GM18507 (cell line): ENCODE measurements at places on chromosomes 6 and 20.

DNA sequence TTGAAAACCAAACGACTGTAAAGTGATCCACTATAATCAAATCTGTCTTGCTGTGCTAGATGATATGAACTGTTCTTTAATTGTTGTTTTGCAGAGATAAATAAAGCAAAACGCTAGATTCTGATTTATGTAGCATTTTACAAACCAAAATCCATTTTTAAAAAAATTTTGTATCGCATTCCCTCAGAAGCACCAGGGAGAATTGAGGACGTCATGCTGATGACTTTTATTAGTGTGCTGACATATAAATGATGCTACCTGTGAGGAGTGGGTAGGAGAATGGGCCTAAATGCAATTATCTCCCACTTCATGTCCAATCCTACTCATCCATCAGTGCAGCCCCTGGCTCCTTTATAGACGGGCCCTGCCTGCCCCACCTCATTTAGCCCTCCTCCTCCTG is 282.4 kb downstream of the PACRG start:
- no peak for DNase-seq

GRCh38 chr6:166814390-166814789 is 142.0 kb downstream of the RNASET2 start:
- DNase-seq: no peak

- DNase-seq: no peak
These were observed 676.2 kb downstream of the CBLN4 start for GRCh38 chr20:55329108-55329507.

- DNase-seq: no peak
These were observed 12.2 kb downstream of the HNF4A start for GRCh38 chr20:44367746-44368145.

- DNase-seq: no peak
These were observed 67.4 kb downstream of the SRC start for GRCh38 chr20:37413379-37413778.

DNA sequence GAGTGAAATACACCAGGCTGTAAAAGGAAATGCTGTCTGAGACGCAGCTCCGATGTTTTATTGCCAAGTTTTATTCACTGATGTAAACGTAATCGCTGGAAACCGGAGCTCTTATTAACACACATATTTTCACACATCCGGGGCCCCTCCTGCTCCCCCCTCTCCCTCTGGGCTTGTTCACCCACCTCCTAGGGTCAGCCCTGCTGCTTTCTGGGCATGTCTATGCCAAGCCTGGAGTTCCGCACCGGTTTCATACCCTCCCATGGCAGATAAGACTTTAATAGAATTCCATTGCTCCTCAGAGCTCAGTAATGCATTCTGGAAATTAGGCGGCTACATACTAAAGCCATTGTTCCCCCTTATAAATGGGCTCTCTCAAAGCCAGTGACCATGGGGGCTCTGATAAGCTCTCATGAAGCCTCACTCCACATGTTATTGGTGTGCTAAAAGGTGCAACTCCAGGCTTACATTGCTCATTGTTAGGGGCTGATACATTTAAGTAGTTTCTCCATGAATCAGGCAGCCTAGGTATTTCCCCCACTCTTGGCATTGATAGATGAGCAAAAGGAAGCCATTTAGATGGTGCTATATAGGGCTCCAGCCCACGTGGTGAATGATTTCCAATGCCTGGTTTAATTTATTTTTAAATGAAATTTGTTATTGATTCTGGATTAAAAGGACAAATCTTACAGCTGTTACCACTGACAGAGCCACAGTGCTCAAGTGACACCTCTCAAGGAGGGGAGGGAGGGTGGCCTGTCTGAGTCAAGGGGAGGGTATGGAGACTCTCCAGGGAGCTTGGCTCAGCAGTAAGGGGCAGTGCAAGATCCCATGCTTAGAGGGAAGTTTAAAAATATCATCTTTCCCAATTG is 4.5 kb upstream of the VSTM2L start:
- no peak for DNase-seq

GRCh38 chr20:52434041-52434425 is 242.5 kb upstream of the ZFP64 start:
- no peak for DNase-seq

DNA sequence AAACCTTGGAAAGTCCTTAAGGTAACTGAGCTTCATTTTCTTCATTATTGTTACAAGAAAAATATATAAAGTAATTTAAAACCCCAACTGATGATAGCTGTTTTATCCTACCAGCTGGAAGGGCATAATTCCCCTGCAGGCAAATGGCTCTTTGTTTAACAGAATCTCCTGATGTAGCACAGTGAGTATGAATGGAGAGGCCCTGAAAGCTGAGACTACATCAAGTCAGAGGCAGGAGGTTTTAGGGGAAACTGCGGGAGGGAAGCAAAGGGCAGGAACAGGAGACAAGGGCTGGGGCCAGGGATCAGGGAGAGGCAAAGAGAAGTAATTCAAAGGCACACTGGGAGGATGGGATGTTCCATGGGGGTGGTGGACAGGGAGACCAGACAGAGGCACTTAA is 119.0 kb upstream of the LRFN2 start:
- no peak for DNase-seq

GRCh38 chr6:116087437-116088027 is 13.1 kb upstream of the NT5DC1 start:
- no peak for DNase-seq

- DNase-seq: no peak
These were observed 324.2 kb downstream of the BMP2 start for GRCh38 chr20:7091655-7092054.

DNA sequence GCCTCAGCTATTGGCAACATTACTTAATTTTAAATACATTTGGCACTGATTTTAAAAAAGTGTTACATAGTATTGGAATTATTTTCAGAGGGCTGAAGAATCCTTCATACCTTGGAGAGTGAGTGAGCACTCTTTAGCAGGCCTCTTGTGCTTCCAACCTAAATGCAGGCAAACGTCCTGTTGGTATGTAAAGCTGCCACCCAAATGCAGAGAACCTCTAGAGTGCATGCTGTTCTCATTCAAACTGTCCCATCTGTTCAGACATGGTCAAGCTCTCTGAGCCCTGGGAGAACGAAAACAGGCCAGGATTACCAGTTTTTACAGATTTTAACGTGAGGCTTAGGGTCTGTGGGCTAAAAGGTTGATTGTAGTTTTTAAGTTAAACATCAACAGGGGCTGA is 378.0 kb upstream of the FLRT3 start:
- DNase-seq: no peak

DNA sequence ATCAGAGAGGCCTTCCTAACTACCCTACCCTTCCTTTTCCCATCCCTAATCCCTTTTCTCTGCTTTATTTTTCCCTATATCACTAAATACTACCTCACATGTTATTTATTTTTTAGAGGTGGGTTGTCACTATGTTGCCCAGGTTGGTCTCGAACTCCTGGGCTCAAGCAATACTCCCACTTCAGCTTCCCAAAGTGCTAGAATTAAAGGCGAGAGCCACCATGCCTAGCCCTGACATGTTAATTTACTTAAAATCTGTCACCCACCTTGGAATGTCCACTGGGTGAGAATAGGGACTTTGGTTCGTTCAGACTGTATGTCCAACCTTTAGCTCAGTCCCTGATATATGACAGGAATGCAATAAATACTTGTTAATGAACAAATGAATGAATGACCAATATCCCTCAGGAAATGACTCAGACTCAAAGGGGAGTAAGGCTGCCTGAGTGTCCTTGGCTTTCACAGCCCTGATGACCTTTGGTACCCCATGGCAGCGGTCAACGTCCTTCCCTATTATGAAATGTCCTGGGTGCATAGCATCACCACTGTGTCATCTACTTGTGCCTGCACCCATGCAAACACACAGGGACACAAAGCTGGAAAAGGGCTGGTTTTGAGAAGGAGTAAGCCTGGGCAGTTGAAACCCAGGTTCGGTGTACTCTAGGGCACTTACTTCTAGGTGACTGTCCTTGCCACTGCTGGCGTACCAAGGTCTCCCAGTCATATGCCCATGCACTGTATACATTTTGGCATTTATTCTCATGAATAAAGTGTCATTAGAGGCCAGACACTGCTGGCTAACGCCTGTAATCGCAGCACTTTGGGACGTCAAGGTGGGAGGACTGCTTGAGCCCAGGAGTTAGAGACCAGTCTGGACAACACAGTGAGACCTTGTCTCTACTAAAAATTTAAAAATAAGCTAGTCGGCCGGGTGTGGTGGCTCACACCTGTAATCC is 26.5 kb downstream of the BCL2L1 start:
- no peak for DNase-seq

DNA sequence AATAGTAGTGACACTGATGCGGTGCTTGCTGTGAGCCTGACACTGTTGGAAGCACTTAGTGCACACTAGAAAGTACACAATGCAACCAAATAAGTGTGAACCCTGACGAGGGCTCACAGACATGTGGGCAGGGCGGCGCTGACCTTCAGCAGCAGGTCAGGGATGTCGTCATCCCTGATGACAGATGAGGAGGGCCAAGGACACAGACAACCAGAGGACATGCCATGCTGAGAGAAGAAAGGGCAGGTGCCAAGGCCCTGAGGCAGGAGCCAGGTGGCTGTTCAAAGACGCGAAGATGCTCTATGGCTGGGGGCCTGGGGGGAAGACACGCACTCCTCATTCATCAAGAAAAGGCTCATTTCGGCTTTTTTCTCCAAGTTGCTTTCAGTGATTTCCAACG is 176.4 kb upstream of the CST7 start:
- DNase-seq: no peak

- no peak for DNase-seq
These were observed 708.8 kb downstream of the EYS start for GRCh38 chr6:64998204-64998603.

- no peak for DNase-seq
These were observed 238.9 kb downstream of the ERMARD start for GRCh38 chr6:169990095-169991030.

GRCh38 chr6:165718491-165718891 is 55.5 kb upstream of the PDE10A start:
- no peak for DNase-seq

DNA sequence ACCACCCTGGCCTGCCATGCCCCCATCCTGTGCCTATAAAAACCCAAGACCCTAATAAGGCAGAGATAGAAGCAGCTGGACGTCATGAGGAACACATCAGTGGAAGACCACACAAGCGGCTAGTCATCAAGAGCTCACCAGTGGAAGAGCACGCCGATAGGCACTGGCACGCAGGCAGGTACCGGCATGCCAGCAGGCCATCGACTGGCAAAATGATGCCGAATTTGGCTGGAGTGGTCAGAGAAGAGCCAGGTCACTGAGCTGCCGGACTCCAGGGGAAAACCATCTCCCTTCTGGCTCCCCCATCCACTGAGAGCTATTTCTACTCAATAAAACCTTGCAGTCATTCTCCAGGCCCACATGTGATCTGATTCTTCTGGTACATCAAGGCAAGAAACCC is 227.6 kb upstream of the EXOC2 start:
- DNase-seq: no peak

DNA sequence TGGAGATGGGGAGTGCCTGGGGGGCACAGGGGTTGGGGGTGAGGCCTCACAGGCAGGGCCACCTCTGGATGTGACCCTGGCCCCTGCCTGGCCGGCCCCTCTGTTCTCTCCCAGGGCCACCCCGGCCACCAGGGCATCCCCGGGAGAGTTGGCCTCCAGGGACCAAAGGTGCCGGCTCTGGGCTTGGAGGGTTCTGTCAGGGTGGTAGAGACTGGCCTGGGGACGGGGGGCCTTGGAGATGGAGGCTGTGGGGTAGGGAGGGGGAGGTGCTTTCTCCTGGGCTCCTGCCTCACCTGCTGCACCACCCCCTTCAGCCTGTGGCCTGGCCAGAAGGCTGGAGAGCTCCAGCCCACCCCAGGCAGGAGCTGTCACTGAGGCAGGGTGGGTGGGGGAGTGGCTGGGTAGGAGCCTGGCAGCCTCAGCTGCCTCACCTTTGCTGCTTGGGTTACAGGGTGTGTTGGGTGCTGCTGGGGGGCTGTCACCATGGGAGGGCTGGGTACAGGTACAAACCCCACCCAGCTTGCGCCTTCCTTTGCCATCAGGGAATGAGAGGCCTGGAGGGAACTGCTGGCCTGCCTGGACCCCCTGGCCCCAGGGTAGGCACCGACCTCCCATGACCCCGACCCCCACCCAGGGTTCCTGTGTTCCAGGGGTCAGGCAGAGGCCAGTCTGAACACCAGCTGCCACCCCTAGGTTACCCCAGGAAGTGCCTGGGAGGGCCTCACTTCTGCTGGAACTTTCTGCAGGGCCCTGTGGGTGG is 32.7 kb downstream of the COL20A1 start:
- no peak for DNase-seq

GRCh38 chr20:9686866-9687265 is 152.0 kb downstream of the PAK5 start:
- DNase-seq: no peak

DNA sequence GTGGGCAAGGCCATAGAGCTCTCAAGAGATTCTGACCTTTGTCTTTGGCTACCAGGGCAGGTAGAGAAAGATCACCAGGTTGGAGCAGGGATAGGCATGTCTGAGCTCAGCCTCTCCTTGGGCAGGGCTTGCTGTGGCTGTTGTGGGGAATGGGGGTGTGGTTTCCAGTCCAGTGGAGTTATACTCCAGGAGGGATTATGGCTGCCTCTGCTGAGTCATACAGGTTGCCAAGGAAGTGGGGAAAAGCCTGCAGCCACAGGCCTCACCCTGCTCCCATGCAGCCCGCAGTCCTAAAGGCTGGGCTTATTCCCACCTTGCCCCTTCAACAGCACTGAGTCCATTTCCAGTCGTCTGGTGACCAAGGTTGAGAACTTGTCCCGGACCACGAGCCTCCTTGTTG is 21.9 kb downstream of the MEP1A start:
- DNase-seq: no peak

GRCh38 chr20:19335916-19336315 is 123.5 kb downstream of the SLC24A3 start:
- no peak for DNase-seq

GRCh38 chr6:150541576-150541975 is 58.1 kb upstream of the PLEKHG1 start:
- no peak for DNase-seq

DNA sequence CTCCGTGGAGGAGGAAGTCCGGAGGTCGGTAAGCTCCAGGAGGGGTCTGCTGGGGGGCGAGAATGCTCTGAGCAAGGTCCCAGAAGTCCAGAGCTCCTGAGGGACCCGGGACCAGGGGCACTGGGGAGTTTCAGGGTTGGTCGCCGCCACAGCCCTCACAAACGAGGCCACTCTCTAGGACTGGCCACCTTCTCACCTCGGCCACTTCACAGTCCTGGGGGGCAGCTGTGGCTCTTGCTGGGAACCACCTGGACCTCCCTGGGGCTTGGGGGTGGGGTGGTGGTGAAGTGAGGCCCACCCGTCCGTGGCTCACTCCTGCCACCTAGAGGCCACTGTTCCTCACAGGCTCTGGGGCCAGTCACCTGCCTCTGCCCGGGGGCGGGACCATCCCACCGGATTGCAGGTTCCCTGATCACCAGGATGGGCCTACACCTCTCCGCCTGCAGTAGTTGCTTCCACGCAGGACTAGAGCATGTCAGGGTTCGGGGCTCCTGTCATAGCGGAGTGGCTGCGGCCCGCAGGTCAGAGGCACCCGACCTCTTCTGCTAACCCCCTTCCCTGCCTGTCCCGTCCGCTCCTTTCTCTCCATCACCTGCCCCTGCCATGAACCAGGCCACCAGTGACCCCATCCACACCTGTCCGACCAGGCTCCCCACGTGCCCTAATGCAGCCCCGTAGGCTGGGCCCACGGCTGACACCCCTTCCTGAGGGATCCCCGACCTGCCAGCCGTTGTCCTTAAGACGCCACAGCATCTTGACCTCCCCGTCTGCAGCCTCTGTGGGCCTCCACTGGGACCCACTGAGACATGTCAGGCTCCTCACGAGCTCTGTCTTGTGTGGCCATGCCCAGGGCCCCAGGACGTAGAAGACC is 5.1 kb upstream of the TCEA2 start:
- DNase-seq: peak; percentile 76

- no peak for DNase-seq
These were observed 125.7 kb downstream of the MAP3K4 start for GRCh38 chr6:161117308-161117707.
